Tongue (tissue), 3 donors: ENCODE measurements at places on chromosomes 6 and 20.
A peak's percentile ranks its signal among the peaks of the same experiment; 100 is the strongest.

GRCh38 chr6:116136933-116137340, 11.0 kb upstream of the COL10A1 start:
- DNase-seq: no peak

DNA sequence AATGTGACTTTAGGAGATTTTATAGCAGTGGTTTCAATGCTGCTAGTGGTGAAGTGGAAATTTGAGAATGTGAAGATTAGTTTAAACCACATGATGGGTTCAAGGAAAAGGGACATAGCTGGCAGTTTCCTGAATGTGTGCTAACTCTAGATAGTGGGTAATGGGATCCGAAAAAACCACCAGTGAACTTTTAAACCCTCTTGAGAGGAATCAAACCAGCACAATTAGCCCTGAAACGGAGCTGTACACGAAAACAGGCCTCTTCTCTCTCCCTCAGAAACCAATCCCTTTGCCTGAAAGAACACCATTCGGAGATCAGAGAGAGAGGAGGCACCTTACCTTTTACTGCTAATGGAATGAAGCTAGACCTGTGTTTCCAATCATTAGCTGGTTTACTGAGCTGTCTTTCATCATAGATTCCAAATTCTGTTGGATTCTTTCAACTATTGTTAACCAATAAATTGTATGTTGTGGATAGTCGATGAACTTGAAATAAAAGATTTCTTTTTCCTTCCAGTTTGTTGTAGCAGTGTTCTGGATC, 103.9 kb downstream of the AIG1 start:
- no peak for DNase-seq

DNA sequence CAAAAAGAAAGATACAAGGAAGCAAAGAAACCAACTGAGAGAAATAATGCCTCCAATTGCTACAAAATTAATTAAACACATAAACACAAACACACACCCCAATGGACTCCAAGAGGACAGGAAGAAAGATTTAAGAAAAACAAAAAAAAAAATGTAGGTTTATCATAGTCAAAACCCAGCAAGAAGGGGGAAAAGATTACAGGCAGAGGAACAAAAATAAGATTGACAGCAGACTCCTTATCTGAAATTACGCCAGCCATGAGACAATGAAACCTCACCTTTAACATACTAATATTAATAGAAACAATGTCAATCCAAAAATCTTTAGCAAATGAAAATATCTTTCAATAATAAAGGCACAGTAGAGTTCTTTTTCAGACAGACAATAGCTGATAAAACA, 155.8 kb downstream of the RNGTT start:
- DNase-seq: no peak

DNA sequence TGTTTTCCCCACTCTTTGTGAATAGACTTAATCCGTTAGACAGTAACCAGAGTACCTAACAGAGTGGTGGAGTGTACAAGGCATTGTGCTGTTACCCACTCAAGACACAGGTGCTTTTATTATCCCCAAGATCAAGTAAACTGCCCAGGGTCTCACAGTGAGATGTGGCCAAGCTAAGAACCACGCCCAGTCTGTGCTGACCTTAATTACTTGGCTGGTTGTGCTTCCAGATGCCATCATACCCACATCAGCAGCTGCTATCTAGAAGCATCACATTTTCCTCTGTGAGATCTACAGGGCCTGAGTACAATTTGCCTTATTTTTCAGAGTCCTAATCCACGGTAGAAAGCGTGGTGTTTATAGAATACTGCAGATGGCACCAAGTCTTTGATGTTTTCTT, 70.3 kb downstream of the GFRA4 start:
- no peak for DNase-seq

- DNase-seq: peak; percentile 48
These were observed 91.4 kb upstream of the RNF217 start for GRCh38 chr6:124870611-124871459.

DNA sequence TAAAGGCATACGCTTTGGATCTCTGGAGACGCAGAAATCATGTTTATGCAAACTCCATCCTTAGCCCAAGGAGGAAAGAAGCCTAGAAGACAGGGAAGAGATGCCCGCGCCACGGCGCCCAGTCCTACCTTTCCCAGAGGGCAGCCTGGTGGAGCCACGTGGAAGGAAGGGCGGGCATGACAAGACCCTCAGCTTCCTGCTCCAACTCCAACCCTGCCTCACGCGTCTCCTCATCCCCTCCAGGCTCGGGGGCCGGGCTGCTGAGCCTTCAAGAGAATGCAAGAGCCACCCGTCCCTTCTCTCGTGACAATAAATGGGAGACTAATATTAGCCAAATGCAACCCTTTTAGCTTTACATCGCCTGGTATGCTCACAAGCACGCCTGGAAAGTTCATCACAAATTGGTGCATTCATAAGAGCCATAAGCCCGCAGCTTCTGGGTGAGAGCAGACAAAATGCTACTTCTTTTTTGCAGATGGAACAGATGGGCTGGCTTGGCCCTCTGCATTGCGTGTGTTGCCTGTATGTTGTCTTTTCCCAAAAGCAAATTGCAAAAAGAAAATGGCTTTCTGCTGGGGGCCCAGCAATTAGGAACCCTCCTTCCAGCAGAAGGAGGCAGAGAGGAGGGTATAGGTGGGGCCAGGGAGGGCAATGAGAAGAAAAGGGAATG, 8.2 kb upstream of the NTSR1 start:
- DNase-seq: no peak

DNA sequence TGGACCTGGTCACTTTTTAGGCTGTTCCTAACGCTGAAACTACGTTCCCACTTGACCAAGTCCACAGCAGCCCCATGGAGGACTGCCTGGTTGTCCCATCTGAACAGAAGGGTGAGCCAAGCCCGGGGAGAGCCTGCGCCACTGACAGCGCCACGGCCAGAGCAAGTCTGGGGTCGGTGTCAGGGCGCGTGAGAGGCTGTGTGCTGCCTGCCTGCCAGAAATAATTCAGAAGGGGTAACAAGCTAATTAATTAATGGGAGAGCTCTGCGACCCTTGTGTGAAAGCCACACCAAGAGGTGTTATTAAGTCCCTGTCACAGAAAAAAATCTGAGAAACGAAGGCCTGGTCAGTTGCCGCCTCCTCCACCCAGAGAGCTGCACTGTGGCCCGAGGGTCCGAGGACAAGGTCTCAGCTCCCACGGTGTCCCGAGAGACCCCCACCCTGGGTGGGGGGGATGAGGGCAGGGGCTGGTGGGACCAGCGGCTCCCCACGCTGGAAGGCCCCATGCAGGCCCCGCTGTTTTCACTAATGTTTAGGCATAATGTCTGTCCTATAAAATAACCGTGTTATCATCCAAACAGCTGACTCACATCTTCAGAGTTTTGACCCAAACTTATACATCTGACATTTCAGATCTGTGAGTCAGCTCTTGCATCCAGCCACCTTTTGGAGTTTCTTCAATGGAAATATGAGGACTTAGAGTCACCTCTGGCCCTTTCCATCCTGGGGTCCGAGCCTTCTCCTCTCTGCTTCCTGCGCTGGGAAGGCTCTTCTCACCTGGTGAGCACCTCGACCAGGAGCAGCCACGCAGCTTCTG, 58.5 kb downstream of the DLL1 start:
- no peak for DNase-seq

GRCh38 chr6:52598123-52598823, 21.4 kb upstream of the TRAM2 start:
- peak; percentile 88 for DNase-seq

- no peak for DNase-seq
These were observed 22.6 kb downstream of the UST start for GRCh38 chr6:148769304-148769968.

DNA sequence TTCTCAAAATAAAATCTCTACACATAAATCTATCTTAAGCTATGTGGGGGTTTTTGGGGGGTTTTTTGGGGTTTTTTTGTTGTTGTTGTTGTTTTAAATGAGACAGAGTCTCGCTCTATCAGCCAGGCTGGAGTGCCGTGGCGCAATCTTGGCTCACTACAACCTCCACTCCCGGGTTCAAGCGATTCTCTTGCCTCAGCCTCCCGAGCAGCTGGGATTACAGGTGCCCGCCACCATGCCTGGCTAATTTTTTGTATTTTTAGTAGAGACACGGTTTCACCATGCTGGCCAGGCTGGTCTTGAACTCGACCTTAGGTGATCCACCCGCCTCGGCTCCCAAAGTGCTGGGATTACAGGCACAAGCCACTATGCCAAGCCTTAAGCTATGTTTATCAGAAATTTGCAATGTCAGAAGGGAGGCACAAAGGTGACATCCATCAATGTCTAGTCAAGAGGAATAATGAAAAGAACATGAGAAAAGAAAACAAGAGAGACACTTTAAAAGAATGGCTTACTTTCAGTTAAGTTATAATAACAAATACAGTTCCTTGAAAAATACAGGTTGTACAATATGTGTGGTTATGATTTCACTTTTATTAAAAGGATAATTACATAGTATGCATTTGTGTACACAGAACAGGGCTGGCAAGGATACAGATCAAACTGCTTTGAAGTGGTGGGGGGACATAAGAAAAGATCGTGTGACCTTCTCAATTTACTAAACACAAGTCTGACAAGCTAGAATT, 28.6 kb downstream of the SLC23A2 start:
- no peak for DNase-seq

- DNase-seq: no peak
These were observed 1.3 kb downstream of the ATRN start for GRCh38 chr20:3472105-3472504.

DNA sequence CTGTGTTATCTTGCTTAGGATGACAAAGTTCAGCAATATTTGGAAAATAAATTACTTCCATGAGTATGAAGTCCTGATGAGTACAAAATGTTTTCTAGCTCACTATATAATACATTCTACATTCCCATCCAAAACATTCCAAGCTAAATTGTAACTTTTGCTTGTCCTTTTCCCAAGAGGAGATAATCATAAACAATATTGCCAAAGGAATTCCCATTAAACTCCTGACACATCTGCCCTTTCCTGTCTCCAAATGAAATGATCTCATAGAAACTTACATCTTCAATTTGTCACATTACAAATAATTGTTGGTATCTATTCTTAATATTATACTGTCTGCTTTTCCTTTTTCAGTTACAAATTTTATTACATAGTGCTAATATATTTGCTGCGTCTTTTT, 20.4 kb upstream of the SENP6 start:
- no peak for DNase-seq

GRCh38 chr6:2353412-2354137, 108.2 kb upstream of the GMDS start:
- peak; percentile 88 for DNase-seq

DNA sequence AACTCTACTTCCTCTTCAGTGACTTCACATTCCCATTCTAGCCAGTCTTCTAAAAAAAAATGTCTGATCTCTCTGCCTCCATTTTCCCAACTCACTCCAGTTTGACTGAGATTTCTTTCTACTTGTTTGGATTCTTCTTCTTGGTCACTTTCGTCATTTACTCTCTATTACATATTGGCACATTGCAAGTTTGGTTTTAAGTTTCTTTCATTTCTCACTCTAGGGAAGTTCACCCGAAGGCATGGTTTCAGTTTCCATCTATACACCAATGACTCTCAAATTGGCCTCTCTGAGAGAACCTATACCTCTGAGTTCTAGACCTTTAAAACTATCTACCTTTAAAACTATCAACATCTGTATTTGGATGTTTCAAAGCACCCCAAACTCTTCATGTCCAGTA, 51.3 kb downstream of the CD109 start:
- no peak for DNase-seq

- peak; percentile 64 for DNase-seq
These were observed 158.8 kb downstream of the DTNBP1 start for GRCh38 chr6:15504040-15504495.

DNA sequence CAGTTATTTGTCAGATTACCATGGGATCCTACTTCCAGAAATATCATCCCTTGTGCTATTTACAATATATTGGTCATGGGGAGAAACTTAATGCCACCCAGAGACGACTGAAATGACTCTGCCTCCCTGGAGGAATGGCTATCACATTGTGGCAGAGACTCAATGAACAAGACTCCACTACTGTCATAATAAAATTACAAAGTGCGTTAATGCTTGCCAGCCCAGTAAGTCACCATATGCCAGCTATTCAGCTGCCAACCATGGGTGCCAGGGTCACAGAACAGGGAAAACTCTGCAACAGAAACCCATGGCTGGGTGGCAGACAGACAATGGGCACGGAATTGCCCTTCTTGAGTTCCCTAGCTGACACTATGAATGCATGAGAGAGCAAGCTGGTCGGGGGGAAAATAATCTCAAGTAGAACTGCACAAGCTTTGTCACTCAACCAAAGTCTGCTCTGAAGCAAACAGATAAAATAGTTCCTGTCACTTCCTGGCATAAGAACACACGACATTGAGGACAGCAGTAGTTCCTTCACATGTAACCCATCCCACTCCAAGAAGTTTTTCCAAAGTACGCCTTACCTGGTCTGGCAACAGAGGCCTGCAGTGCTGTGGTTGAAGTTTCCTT, 32.1 kb downstream of the TP53INP2 start:
- peak; percentile 14 for DNase-seq

- no peak for DNase-seq
These were observed 533 bp downstream of the OSTM1 start for GRCh38 chr6:108074057-108074358.

DNA sequence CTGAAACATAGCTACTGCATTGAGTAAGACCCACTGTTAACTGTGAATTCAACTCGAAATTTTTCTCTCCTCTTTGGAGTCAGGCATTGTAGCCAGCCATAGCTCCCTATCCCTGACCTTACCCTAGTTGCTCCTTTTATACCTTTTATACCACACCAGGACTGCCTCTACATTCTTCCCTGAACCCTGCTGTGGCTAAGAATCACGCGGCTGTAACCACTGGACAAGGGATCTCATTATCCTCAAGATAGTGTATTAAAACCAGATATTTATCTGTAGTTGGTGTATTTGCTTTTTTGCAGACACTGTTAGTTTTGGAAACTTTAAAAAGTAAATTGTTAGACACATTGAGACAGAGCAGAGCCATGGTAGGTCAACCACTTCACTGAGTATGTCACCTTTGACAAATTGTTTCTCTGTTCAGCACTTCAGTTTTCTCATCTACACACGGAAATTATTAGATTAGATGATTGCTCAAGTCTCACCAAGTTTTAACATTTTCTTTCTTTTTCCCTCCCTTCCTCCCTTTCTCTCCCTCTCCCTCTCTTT, 171.9 kb upstream of the PRND start:
- DNase-seq: no peak

- no peak for DNase-seq
These were observed 152.9 kb downstream of the SOD2 start for GRCh38 chr6:159540152-159540551.

GRCh38 chr6:130037207-130037811, 18.9 kb downstream of the L3MBTL3 start:
- DNase-seq: no peak

GRCh38 chr6:117555882-117556498, 46.3 kb downstream of the GOPC start:
- DNase-seq: peak; percentile 77

DNA sequence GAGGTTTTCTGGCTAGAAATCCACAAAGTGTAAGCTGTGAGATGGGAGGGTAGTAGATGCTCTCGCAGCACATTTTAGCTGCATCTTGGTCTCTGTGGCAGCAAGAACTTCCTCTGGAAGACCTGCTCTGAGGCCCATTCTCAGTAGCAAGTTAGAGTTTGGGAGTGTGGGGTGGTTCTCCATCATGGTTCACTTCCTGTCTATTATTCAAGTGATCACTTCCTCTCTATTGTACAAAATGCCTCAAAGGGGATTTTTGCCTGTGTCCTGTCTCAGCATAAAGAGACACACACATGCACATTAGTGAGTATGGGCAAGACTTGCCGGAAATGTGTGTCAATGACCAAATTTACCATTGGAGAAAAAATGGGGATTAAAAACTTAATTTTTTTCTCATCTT, 42.5 kb downstream of the LYRM2 start:
- DNase-seq: no peak
